Fibroblast of skin of back (primary cell): ENCODE measurements at places on chromosomes 11 and 22.

DNA sequence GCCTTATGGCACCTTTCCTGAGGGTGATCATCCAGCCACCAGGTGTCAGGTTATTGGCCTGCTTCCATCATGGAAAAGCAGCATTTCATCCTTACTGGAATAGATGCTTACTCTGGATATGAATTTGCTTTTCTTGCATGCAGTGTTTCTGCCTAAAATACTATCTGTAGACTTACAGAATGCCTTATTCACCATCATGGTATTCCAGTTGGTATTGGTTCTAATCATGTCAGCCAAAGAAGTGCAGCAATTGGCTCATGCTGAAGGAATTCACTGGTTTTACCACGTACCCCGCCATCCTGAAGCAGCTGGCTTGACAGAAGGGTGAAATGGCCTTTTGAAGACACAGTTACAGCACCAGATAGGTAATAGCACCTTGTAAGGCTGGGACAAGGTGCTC lies 194.2 kb downstream of the AASDHPPT start:
- DNase-seq: peak; percentile 22

- no peak for DNase-seq
These were observed 55.9 kb upstream of the FGF3 start for GRCh38 chr11:69874984-69875624.

- DNase-seq: no peak
These were observed 62.7 kb upstream of the CLTCL1 start for GRCh38 chr22:19354201-19354600.

GRCh38 chr11:108624196-108624925 lies 30.8 kb upstream of the EXPH5 start:
- DNase-seq: no peak

- DNase-seq: no peak
These were observed 7.3 kb upstream of the CCDC15 start for GRCh38 chr11:124946735-124947141.

- peak; percentile 78 for DNase-seq
These were observed 1.6 kb downstream of the NCR3LG1 start for GRCh38 chr11:17352950-17353820.

- no peak for DNase-seq
These were observed 67.7 kb downstream of the SPON1 start for GRCh38 chr11:14029971-14030920.

GRCh38 chr11:47587723-47588326 lies 1.3 kb downstream of the FAM180B start:
- DNase-seq: no peak
